ENCODE measurements at places on chromosomes 11 and 22. TPM values are rescaled to one million over a fixed set of nuclear protein-coding genes. Genes with fewer than 3 reads are reported as not detected.

The DGAT2 gene
- 10.3 TPM for total RNA-seq

The PDE2A gene
- 28.8 TPM for total RNA-seq

The NCAM1 gene
- total RNA-seq: 472 TPM

The OR8B12 gene
- total RNA-seq: not detected

The CRY2 gene
- total RNA-seq: 49.6 TPM

The PGA5 gene
- total RNA-seq: not detected

The DDTL gene
- 3.5 TPM for total RNA-seq

The E2F8 gene
- total RNA-seq: 4.5 TPM

The GRAP2 gene
- total RNA-seq: 1.2 TPM

The TRPM5 gene
- total RNA-seq: not detected

The APLNR gene
- total RNA-seq: 16.6 TPM

The ANO9 gene
- 0.38 TPM for total RNA-seq

All from cardiac septum (tissue), 1 donor.